ENCODE measurements at places on chromosomes 4 and X.

DNA sequence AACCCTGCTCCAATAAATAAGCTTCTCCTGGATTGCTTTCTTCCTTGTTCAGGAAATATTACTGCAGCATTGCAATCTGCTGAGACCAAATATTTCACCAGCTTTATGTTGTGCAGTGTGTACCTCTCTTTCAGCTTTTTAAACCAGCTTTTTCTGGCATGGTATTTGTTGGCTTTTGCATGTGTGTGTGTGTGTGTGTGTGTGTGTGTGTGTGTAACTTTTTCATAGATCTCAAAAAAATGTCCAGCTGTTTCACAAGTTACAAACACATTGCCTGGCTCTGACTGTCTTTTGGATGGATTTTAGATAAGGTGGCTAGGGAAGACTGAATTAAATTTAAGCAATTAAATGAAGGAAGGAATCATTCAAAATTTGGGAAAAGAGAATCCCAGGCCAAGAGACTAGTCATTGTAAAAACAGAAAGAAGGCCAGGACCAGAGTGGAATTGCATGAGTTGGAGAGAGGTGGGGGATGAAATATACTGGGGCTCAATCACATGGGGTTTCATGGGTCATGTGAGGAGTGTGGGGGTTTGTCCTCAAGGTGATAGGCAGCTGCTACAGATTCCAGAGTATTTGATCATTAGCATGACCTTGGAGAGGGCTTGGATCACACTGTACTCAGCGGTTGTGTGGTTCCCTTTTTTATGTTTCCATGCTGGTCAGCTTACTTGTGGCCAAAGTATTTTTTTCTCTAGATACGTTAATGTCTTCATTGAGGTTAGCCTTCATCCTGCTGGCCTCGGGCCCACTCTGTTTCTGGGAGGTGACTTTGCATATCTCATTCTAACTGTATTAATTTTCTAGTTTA, 357.7 kb upstream of the BOD1L1 start:
- no peak for DNase-seq

DNA sequence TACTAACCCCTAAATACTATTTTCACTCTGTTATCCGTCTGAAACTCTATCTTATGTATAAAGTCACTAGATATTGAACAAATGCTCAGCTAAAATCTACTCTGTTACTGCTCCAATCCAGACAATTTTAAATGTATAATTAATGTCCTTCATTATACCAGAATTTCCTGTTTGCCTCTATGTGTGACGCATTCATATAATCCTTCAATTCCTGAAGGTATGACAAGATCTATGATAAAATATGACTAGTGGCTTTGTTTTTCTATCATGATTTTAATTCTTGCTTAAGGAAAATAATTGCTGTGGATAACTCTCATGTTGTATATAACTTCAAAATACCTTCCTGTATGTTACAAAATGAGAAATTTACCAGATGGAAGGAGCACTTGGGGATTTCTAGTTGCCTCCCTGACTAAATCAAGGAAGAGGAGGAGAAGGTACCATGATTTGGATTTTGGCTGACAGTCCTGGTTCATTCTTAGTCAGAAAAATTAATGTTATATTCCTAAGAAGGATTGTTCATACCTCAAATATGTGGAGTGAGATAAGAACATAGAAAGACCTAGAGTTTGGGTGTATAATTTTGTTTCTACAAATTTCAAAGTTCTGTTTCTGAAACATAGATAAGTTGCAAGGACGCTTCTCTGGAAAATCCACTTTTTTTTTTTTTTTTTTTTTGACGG, 4.9 kb downstream of the CXCL6 start:
- no peak for DNase-seq

DNA sequence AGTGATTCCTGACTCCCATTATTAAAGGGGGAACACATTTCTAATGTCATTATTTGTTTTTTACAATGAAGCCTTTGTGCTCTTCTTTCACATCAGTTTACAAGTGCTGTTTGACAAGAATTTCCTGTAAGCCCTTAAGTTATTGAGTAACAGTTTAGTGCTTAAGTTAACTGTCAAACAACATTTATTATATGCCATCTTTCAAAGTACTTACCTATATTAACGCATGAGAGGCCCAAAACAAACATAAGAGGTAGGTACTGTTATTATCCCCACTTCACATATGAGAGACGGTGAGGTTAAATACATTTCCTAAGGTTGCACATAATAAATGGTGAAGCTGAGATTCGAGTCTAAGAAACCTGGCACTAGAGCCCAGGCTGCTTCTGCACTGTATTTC, 56.0 kb upstream of the MAGED1 start:
- no peak for DNase-seq

DNA sequence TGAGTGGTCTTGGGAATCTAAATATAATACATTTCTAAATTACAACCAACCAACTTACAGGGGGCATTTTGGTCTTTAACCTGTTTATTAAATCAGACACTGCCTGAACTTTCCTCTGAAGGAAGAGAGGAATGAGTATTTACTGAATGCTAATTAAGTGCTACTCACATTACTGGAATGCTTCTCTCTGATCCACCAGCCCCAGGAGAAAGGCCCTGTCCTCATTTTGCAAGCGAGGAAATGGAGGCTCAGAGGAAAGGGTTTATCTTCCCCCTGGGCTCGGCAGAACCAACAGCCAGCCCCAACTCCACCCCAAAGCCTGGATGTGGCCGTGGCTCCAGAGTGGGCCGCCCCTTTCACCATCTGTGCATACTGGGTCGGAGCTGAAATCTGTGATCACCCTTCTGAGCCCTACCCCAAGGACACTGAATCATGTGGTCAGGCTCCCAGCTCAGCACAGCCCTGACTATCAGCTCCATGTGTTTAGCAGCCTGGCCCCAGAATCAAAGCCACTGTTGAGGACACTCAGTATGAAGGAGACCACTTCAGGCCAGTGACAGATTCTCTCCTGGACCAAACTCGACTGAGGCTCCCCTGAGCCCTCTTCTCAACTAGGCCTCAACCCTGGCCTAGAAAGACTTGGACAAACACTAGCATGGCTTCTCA, 56.7 kb upstream of the ENPP6 start:
- no peak for DNase-seq

- no peak for DNase-seq
These were observed 25.8 kb downstream of the RTL9 start for GRCh38 chrX:110384490-110384889.

GRCh38 chr4:38119668-38120385, 159.6 kb downstream of the PTTG2 start:
- DNase-seq, result no peak

DNA sequence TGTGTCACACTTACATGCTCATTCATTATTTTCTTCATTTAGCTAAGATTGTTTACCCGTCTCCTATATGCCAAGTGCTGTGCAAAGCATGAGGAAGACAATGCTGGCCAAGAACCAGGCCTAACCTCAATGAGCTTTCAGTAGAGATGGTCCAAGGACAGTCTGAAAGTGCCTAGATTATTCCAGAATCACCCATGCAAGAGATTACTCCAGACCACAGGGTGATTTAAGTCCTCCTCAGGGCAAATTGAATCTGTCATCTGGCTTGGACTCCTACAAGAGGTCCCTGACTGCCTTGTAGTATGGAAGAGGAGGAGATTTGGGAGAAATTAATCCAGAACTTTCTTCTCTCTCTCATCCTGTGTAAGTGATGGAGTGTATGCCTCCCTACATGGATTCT, 99.4 kb upstream of the NDP start:
- no peak for DNase-seq

GRCh38 chr4:41215155-41215554, 813 bp upstream of the APBB2 start:
- DNase-seq, result no peak

- DNase-seq, result peak; percentile 20
These were observed 2214.5 kb upstream of the TENM3 start for GRCh38 chr4:180028682-180029081.

DNA sequence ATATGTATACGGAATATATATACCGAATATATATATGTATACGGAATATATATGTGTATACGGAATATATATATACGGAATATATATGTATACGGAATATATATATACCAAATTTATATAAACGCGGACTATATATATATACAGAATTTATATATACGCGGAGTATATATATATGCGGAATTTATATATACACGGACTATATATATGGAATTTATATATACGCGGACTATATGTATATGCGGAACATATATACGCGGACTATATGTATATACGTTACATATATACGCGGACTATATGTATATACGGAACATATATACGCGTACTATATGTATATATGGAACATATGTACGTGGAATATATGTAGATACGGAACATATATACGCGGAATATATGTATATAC, 78.6 kb downstream of the ARHGAP36 start:
- no peak for DNase-seq

- DNase-seq, result no peak
These were observed 3.2 kb downstream of the CAMK2D start for GRCh38 chr4:113758372-113758771.

DNA sequence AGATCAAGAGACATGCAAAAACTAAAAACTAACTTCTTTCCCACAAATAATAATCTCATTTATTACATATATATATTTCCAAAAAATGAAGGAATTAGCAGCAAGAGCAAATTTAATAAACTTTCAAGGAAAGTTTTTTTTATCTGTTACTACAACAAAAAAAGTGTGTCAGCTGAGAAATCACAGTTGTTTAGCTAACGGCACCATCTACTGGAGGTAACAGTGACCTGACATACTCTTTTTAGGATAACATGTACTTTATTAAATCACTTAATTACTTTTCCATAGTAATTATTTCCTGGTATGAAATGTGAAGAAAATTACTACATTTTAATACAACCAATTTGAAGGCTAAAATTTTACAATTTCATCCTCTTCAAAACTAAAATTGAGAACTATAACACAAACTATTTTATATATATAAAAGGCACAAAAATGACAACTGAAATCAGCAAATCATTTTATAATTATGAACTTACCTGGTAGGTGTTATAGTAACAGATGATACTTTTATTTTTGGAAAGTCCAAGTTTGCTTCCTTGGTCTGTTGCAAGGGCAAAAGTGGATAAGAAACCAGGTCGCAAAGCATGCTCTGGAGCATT, 9.1 kb downstream of the LAMTOR3 start:
- peak; percentile 30 for DNase-seq

- no peak for DNase-seq
These were observed 202.6 kb upstream of the BCOR start for GRCh38 chrX:40300286-40300890.
